ENCODE measurements at places on chromosomes 6 and 20. TPM values are rescaled to one million over a fixed set of nuclear protein-coding genes. Genes with fewer than 3 reads are reported as not detected.

C6orf141 gene
- 0.87 TPM for total RNA-seq

SLC2A10 gene
- total RNA-seq, result not detected

ZC2HC1B gene
- total RNA-seq, result not detected

COQ3 gene
- total RNA-seq, result 20.8 TPM

SPACA1 gene
- total RNA-seq, result not detected

LY6G5C gene
- 2.3 TPM for total RNA-seq

CLDN20 gene
- not detected for total RNA-seq

SMLR1 gene
- not detected for total RNA-seq

OXT gene
- total RNA-seq, result not detected

All from activated CD8-positive, alpha-beta T cell treated with anti-CD3 and anti-CD28 coated beads for 36 hours (primary cell).